NCI-H69 (cell line): ENCODE measurements at places on chromosomes 12 and 14.
A peak's percentile ranks its signal among the peaks of the same experiment; 100 is the strongest.

GRCh38 chr14:104694475-104694950 lies 5.1 kb downstream of the INF2 start:
- DNase-seq: no peak

DNA sequence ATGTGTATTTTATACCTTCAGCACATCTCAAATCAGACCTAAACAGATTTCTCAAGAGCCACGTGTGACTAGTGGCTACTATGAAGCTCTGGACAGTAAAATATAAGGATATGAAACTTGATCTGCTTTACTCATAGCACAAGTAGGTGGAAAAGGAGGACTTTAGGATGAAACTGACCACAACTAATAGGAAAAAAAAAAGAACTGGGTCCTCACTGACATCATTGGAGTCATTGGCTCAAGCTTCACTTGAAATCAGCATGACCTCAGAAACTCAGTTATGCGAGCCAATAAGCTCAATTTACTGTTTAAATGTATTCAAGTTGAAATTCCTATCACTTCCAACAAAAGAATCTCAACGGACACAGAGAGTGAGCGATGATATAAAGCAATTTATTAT lies 34.1 kb upstream of the CIT start:
- DNase-seq: no peak

GRCh38 chr12:6377667-6377994 lies 2.3 kb upstream of the SCNN1A start:
- DNase-seq: peak; percentile 29

- DNase-seq: peak; percentile 38
These were observed 515.3 kb downstream of the SLC6A15 start for GRCh38 chr12:84397263-84397662.

DNA sequence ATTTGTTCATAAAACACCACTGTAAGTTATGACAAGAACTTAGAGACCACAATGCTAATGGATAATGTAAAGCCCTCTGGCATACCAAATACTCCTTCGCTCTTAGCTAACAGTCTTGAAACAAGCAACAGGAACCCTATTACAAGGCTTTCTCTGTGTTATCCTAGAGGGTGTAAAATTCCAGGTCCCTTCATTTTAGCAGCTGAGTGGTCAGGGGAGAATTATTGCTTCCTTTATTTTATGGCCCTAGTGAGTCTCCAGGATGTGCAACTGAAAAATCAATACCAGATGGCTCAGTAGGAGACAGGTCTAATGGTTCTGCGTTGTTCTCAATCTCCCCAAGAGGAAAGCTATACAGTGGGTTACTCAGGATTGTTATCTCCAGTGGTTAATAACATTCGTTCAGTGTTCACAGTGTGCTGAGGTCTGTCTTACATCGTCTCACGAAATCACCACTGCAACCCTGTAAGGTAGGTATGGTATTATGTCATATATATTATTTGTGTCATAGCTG lies 172.7 kb upstream of the CNOT2 start:
- peak; percentile 74 for DNase-seq
